ENCODE measurements at places on chromosomes 12 and 14.

GRCh38 chr14:88481059-88481458 lies 73.7 kb downstream of the PTPN21 start:
- no peak for DNase-seq

- no peak for DNase-seq
Observed at GRCh38 chr14:106691601-106692291, 1165.4 kb downstream of the TMEM121 start.

- peak; percentile 7 for DNase-seq
Observed at GRCh38 chr12:82898441-82898840, 211.7 kb downstream of the TMTC2 start.

DNA sequence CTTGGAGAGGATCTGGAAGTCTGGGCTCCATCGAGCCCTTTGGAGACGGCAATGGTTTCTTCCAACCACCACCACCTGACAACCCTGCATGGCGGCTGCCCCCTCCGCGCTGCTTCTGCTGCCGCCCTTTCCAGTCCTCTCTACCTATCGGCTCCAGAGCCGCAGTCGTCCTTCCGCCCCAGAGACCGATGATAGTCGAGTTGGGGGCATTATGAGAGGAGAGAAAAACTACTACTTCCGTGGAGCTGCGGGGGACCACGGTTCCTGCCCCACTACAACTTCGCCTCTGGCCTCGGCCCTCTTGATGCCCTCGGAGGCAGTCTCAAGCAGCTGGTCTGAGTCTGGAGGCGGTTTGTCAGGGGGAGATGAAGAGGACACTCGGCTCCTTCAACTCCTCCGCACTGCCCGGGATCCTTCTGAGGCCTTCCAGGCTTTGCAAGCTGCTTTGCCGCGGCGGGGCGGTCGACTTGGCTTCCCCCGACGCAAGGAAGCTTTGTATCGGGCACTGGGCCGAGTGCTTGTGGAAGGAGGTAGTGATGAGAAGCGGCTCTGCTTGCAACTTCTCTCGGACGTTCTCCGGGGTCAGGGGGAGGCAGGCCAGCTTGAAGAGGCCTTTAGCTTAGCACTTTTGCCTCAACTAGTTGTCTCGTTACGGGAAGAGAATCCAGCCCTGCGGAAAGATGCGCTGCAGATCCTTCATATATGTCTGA lies 499 bp downstream of the TOGARAM1 start:
- peak; percentile 34 for DNase-seq

DNA sequence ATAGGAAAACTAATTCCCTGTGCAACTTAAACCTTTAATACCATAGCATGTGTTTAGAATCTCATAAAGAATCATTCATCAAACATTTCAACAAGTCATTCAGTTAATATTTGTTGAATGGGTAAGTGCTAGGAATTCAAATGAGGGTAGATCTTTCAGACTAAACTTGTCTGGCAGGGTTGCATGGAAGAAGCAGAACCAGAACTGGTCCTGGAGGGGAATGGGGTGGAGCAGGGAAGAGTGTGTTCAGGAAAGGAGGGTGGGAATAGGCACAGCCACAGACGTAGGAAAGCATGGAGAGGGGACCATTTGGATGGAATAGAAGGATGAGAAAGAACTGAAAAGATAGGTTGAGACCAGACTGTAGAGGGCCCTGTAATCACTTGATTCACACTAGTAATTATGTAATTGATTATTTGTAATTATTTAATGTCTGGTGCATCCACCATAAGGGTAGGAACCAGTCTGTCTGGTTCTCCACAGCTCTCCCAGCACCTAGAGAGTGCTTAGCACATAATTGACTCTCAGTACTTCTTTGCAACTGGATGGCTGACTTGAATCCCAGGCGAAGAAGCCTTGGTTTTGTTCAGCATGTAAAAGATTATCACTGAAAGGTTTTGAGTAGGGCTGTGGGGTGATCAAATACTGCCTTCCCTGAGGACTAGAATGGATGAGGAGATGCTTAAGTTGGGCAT lies 3.0 kb upstream of the MAP3K9 start:
- DNase-seq = no peak
